ENCODE measurements at places on chromosomes 7 and 10.
A peak's percentile ranks its signal among the peaks of the same experiment; 100 is the strongest.

DNA sequence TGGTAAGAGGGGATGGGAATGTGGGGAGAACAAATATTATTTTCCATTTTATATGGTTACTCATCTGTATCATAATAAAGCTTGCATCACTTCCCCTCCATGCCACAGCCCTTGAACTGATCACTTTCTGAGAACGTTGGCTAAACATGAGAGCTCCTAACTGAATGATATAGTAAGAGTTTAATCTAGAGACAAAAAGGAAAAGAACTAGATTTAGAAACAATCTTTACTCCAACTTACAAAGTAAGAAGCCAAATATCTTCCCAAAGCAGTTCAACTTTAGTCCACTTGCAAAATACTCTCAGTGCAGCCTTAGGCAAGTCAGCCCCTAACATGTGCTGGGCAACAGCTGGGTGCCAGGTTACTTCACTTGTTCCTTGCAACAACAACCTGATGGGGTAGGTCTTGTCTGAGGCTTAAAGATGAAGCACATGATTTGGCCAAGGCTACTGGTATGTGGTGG, 20.3 kb downstream of the SMURF1 start:
- DNase-seq, result no peak

DNA sequence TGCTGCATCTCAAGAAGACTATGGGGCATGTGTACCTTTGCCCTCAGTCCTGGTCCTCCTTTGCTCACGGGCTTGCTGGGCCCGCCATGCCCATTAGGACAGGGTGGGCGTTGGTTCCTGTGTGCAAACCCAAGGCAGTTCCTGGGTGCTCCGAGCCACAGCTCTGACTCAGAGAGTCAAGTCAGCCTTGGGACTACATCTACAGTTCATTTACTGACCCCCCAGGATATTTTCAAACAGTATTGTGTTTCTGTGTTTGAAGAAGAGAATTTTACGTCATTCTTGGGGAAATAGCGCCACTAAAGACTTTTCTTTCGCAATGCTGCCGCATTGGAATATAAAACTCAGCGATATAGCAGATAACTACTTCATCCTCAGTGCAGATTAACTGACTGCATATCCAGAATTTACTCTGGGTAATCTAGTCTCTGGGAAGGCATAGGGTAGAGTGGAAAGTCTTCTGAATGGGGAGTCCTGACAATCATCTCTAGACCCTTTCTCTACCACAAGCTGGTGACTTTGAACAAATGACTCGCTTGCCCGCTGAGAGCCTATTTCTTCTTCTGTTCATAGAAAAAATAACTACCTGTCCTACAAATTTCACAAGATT, 638.9 kb upstream of the FZD8 start:
- DNase-seq, result no peak

DNA sequence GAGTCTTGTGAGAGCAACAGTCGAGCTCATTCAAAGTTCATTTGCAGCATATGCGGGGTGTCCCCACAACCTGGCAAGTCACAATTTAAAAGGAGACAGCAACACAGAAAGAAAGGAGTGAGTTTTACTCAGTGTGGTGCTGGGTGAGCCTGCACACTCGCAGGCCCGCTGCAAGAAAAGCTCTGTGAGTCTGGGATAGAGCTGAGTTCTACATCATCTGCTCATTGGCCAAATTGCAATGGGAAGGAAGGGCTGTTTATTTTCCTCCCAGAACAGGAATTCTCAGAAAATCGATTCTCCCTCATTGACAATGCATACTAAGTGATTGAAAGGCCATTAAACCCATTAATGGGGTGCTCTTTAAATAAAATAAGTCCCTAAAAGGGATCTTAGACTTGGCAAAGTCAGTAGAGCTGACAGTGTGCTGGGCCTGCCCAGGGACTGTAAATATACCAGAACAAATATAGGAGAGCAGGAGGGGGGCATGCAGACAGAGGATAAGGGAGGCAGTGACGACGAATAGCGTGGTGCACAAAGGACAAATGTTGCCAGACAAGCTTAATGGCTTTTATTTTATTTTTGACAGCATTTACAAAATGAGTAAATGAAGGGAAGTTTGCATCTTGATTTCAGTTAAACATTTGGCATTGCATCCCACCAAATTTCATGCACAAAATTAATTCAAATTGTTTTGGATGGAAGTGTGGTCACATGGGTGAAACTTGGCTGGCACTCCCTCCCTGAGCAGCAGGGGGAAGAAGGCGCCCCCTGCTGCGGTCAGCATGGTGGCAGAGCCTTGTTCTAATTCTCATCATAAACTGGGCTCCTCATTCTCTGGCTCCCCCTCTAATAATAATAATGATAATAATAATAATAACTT, 215.7 kb downstream of the SNX10 start:
- DNase-seq, result no peak

GRCh38 chr7:136134503-136134902, 157.3 kb upstream of the MTPN start:
- no peak for DNase-seq

GRCh38 chr10:109957092-109957797, 33.9 kb upstream of the XPNPEP1 start:
- no peak for DNase-seq

DNA sequence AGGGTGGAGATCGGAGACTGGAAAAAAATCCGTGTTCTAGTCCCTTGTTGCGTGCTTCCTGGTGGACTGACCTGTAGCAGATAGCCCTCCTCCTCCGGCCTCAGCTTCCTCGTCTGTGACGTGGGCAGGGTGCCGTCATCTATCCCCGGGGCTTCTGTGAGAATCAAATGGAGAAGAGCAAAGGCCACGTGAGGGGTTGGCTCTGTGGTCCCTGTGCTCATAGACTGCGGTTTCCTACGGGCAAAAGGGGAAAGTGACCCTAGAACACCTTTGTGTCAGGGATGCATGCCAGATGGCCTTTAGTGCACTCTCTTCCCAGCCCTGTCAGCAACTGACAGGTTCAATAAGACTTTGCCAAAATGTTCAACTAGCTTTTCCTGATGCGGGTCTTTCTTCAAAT, 33.7 kb downstream of the GRK5 start:
- no peak for DNase-seq

- no peak for DNase-seq
Observed at GRCh38 chr7:81714306-81714705, 55.5 kb downstream of the HGF start.

GRCh38 chr10:109115179-109115578, 808.1 kb downstream of the XPNPEP1 start:
- DNase-seq, result no peak

GRCh38 chr10:122587098-122587760, 26.7 kb downstream of the DMBT1 start:
- no peak for DNase-seq

DNA sequence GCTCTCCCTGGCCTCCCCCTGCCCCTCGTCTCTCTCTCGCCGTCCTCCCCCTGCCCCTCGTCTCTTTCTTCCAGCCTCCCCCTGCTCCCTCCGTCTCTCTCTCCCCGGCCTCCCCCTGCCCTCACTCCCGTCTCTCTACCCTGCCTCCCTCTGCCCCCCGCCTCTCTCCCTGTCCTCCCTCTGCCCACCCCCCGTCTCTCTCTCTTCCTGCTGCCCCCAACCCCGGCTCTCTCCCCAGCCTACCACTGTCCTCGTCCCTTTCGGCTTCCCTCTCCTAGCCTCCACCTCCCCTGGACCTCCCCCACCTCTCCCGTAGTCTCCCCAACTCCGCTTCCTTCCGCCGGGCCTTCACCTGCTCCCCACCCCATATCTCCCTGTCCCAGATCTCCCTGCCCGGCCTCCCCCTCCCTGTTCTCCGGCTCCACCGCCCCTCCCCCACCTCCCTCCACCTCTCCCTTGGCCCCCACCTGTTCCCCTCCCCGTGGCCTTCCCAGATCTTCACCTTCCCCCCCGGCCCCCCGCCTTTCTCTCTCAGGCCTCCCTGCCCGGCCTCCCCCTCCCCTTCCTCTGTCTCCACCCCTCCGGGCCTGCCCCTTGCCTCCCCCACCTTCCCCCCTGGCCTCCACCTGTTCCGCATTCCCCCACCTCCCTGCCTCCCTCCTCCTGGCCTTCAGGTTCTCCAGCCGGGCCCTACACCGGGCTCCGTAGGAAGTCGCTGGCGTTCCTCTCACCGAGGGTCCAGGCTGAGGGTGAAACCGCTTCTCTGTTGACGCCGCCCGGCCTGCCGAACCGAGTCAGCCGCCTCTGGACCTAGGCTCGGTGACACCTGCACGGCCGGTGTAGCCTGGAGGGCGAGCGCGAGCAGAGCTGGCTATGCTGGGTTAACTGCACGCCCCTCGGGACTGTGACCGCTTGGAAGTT, 1.2 kb downstream of the GET4 start:
- no peak for DNase-seq

DNA sequence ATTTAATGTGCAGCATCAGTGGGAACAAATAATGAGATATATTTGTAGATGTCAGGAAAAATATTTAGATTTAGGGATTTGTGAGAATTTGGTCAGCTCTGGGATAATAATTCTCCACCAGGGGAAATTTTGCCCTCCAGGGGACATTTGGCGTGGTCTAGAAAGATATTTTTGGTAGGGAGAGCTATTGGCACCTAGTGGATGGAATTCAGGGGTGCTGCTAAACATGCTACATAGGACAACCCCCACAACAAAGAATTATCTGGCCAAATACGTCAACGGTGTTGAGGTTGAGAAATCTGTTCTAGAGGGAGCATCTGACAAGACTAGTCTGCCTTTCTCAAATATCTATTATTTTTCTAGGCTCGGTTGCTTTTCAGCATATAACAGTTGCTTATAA, 2.1 kb downstream of the ADK start:
- DNase-seq, result no peak

- no peak for DNase-seq
Observed at GRCh38 chr10:101263150-101263752, 34.0 kb upstream of the LBX1 start.

- no peak for DNase-seq
Observed at GRCh38 chr7:127886248-127886647, 145.0 kb downstream of the LRRC4 start.

GRCh38 chr7:668139-668931, 58.2 kb upstream of the DNAAF5 start:
- peak; percentile 24 for DNase-seq

- DNase-seq, result no peak
Observed at GRCh38 chr10:81889181-81889769, 14.3 kb downstream of the NRG3 start.

- DNase-seq, result no peak
Observed at GRCh38 chr10:23024002-23024401, 71.4 kb upstream of the MSRB2 start.

DNA sequence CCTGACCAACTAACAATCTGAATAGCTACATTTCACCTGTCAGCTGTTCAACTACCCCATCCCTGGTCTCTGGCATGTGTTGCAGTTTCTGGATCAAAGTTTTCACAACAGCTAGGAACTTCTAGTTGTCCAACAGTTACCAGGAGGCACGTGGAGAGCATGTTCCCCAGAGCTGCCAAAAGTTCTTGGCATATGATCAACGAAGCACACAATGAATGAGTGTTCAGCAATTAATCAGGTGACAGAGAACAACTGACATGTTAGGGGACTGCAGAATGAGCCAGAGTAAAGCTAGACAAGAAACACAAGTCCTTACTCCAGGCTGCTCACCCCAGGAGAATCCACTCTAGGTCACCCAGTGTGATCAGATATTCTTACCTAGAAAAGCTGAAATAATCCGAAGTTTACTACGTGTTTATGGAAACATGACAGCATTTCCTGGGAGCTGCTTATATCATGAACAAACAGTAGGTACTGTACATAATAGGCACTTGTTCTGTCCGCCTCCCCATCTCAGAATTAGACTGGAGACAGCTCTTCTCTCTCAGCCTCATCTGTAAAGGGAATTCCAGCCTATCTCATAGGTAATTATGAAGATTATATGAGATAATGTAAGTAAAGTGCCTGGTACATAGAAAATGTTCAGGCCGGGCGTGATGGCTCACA, 50.6 kb downstream of the ZNF438 start:
- DNase-seq, result no peak

DNA sequence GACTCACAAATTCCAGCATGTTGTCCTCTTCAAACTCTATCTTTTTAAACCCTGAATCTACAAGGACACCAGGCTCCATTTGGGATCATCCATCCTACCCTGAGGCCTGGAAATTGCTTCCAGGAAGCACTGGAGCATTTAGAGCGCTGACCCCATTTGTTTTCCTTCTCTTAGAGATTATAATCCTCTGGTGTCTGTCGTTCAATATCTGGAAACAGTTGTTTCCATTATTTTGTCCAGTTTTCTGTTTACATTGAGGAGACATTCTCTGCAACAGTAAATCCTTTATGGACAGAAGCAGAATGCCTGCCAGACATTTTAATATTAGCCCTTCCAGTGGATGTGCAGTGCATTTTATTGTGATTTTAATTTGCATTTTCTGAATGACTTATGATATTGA, 119.4 kb upstream of the MEOX2 start:
- no peak for DNase-seq

- no peak for DNase-seq
Observed at GRCh38 chr7:158282461-158283001, 305.1 kb downstream of the PTPRN2 start.

DNA sequence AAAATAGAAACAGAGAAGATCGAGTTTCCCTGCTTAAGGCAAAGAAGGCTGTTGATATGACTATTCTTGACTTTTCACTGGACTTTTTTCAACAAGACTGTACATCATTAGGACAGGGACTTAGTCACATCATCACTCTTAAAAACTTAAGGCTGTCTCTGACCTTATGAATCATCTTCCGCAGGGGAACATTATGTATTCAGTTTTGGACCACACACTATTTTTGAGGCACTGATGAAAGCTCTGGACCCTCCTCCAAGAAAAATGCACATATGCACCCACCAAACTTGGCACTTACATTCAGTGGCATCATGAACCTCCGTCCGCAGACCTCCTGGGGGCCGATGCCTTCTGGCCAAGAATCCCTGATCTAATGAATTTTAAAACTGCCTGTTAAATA, 96.4 kb downstream of the CALD1 start:
- no peak for DNase-seq

DNA sequence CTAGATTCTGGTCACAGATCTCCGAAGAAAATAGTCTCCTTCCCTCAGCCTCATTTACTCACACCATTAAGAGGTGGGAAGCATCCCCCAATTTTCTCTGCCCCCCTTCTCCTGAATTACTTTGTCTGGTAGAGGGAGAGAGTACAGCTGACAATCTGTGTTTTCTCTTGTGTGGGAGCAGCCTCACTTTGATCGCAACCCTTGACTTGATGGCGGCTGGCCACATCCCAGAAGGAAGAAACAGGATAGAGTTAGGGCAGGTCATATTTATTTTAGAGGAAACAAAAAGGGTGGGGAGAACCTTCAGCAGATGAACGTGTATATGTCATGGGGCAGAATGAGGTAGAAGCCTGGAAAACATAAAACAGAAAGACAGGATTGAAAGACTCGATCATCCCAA, 82.4 kb upstream of the FAM171A1 start:
- DNase-seq, result no peak

- no peak for DNase-seq
Observed at GRCh38 chr10:4678023-4678950, 147.7 kb upstream of the AKR1E2 start.

- no peak for DNase-seq
Observed at GRCh38 chr10:118216020-118216419, 126.1 kb downstream of the FAM204A start.

DNA sequence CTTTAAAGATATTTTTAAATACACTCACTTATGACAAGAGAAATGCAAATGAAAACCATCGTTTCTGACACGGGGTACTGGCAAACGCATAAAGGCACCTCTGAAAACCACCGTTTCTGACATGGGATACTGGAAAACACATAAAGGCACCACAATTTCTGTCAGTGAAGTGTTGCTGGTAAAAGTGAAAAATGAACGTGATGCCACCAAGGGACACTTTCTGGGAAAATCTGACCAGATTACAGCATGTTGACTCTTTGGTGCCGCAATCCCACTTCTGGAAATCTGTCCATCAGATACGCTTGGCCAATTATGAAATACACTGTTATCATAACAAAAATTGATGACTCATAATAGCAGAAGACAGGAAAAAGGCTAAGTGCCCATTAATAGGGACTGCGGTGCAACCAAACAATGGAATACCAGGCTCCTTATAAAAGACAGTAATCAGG, 131.7 kb downstream of the ZMYND11 start:
- DNase-seq, result no peak
